ENCODE measurements at places on chromosomes 16 and 17. TPM values are rescaled to one million over a fixed set of nuclear protein-coding genes. Genes with fewer than 3 reads are reported as not detected.

- DNase-seq: no peak
- no peak overlapping the region for H3K4me3 ChIP-seq
- peaks cover 14% of the 10 kb centered on the region for H3K27me3 ChIP-seq
- H3K4me1 ChIP-seq: no peaks in the 10 kb centered on the region
Observed at GRCh38 chr17:151886-152859, 14.8 kb downstream of the SCGB1C2 start.

DNA sequence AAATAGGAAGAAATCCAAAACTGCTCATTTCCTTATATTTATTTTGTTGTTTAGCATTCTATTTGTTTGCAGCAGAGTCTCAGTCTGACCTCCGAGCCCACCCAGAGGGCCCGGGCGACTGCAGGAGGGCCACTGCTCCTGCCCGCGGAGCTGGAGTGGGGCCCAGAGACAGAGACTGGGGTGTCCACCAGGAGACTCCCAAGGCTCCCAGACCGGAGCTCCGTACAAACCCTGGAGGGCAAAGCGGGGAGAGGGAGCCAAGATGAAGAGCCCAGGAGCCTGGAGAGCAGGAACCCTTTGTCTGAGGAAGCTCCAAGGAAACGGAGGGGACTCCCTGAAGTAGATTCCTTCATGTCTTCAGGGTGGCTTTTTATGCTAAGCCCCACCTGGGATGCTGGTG lies 57.9 kb downstream of the AXIN2 start:
- no peak overlapping the region for H3K27ac ChIP-seq
- DNase-seq: no peak
- H3K4me1 ChIP-seq: no peaks in the 10 kb centered on the region
- no peaks in the 10 kb centered on the region for H3K27me3 ChIP-seq
- H3K36me3 ChIP-seq: no peaks in the 10 kb centered on the region

GRCh38 chr17:47762728-47763127 lies 29.7 kb downstream of the TBX21 start:
- no peaks in the 10 kb centered on the region for H3K36me3 ChIP-seq
- H3K27ac ChIP-seq: no peak overlapping the region
- H3K4me1 ChIP-seq: no peaks in the 10 kb centered on the region
- H3K4me3 ChIP-seq: no peak overlapping the region
- DNase-seq: no peak
- H3K27me3 ChIP-seq: peaks cover 60% of the 10 kb centered on the region

DNA sequence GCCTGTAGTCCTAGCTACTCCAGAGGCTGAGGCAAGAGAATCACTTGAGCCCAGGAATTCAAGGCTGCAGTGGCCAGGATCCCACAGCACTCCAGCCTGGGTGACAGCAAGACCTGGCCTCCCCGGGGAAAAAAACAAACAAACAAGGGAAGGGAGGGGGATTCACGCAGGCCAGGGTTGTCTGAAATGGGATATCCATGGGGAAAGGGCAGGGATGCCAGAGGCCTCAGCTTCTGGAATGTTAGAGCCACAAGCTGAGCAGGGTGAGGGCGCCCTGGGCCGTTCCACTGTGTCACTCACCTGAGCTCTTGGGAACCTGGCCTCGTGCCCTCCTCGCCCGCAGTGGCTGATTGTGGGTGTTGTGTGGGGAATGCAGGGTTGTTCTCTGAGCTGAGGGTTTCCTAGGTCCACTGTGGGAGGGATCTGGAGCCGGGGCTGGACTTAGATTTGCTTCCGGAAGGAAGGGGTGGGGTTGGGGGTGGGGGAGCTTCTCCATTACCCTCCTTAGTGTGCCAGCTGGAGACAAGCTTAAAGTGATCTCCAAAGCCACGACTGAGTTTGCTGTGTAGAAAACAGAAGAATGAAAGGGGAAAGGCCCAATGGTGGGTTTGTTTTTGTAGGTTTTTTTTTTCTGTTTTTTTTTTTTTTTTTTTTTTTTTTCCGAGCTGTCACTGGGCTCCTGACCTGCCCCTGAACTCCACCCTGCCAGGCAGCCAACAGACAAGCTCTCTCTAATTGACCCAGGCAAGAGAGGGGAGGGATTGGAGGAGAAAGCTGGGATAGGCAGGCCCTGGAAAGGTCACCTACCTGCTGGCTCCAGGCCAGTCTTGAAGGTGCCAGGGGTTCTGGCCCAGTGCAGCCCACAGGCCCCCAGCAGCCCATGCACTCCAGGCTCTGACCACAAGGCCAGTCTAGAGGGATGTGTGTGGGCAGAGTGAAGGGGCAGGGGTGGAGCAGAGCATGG lies at the start of gene SULT1A1:
Gene SULT1A1, minus strand, starts transcription at position 414 of the 964 bp plus-strand sequence. CDS start 1,189 bp downstream, outside the sequence.
- H3K4me3 ChIP-seq: peak within 1 kb of the TSS; percentile 26
- H3K36me3 ChIP-seq: no peaks in the 10 kb centered on the region
- no peaks in the 10 kb centered on the region for H3K27me3 ChIP-seq
- peak; percentile 98 for DNase-seq
- peak within 1 kb of the TSS; percentile 69 for H3K27ac ChIP-seq

- no peak for DNase-seq
- H3K27ac ChIP-seq: no peak overlapping the region
- H3K4me1 ChIP-seq: no peaks in the 10 kb centered on the region
- H3K27me3 ChIP-seq: peaks cover 78% of the 10 kb centered on the region
- H3K36me3 ChIP-seq: no peaks in the 10 kb centered on the region
Observed at GRCh38 chr16:86029131-86029741, 130.3 kb downstream of the IRF8 start.

GRCh38 chr17:41710472-41711090 lies 1.6 kb upstream of the GAST start:
- no peaks in the 10 kb centered on the region for H3K27me3 ChIP-seq
- no peak for DNase-seq
- no peak overlapping the region for H3K27ac ChIP-seq

- H3K27ac ChIP-seq: no peak overlapping the region
- no peak for DNase-seq
- no peaks in the 10 kb centered on the region for H3K36me3 ChIP-seq
- peaks cover 52% of the 10 kb centered on the region for H3K4me1 ChIP-seq
- H3K4me3 ChIP-seq: no peak overlapping the region
Observed at GRCh38 chr17:39671651-39672521, 3.6 kb downstream of the PNMT start.

DNA sequence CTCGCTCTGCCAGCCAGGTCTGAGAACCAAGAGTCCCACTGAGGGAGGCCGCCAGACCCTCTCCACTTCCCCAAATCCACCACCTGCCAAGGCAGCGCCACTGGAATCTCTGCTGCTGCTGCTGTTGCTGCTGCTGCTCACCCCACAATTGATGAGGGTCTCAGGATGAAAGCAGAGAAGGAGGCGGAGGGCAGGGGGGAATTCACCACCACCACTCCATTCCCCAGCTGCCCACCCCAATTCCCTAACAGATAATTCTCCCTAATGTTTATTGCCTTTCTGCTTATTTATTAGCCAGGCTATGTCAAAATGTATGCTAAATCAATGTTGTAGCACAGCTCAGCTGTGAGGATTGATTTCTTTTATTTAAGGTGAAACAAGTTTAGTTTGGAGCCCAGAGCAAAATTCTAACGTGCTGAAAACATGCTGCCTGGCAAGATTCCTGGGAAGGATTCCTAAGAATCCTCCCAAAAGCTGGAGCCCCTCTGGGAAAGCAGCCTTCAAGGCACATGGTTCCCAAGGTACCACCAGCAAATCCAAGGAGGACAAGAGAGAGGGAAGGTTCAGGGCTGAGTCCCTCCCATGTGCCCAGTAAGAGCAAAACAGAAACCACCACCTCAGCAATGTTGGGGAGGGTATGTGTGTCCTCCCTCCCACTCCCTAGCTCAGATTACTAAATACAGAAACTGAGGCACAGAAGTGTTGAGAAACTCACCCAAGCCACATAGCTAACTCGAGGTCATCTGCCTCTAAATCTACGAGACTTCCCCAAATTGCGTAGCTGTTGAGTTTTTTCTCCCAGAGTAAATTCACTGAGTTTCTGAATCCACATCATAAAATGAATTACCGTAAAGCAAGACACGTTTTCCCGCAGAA lies 12.2 kb upstream of the CDH5 start:
- no peaks in the 10 kb centered on the region for H3K27me3 ChIP-seq
- no peaks in the 10 kb centered on the region for H3K36me3 ChIP-seq
- no peak overlapping the region for H3K4me3 ChIP-seq
- no peak overlapping the region for H3K27ac ChIP-seq

DNA sequence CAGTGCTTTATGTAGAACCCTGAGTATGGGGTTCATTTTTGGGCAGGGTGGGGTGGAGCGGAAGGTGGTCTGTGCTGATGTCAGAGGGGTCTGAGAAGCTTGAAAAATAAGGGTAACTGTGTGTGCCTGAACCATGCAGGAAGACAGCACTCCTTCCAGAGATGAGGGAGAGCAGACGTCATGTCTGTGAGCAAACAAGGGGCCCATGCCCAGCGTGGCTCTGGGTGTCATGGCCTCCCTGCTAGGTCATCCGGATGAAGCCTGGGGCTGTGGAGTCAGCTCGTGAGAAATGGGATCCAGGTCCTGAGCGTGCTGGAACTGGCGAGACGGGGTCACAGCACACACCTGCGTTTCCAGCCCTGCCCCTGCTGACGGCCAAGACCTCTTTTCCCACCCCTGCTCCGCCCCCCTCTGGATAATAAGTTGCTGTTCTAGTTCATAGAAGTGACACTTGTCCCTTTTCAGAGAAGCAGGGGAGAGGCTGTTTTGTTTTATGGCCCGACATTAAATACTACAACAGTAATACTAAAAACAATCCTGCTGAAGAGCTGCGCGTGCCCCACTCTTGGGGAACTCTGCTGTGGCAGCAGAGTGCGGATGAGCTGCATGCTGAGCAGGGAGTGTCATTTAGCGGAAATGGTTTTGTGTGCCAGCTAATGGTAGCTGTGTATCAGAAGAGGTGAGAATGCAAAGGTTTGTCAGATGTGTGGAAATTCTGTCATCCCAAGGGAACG lies 92.6 kb downstream of the RPTOR start:
- H3K27me3 ChIP-seq: no peaks in the 10 kb centered on the region
- H3K4me1 ChIP-seq: no peaks in the 10 kb centered on the region
- H3K27ac ChIP-seq: no peak overlapping the region
- no peak overlapping the region for H3K4me3 ChIP-seq

- no peak within 1 kb of the TSS for H3K27ac ChIP-seq
- peaks cover 17% of the 10 kb centered on the region for H3K4me1 ChIP-seq
- H3K27me3 ChIP-seq: no peaks in the 10 kb centered on the region
Observed at GRCh38 chr17:9021158-9021991, at the start of gene NTN1. Gene NTN1 (plus strand): TSS chr17:9021510. CDS start chr17:9022374, 864 bp downstream.

DNA sequence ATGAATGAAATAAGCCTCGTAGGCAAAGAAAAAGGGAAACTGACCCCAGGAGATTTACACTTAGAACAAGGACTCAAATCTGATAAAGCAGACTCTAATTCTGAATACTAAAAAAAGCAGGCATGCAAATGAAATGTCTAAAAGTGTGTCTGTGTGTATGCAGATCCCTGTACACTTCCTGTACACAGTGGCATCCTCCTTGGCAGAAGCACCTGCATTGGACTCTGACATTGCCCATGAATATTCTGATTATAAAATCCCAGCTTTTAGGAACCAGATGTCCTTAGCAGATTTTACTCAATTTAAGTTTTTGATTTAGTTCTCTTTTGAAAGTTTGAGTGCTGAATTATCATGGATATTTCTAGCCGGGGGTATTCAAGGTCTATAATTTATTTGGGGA lies 306.0 kb upstream of the CDH8 start:
- no peak overlapping the region for H3K27ac ChIP-seq
- no peaks in the 10 kb centered on the region for H3K36me3 ChIP-seq
- DNase-seq: no peak
- no peaks in the 10 kb centered on the region for H3K4me1 ChIP-seq

- no peaks in the 10 kb centered on the region for H3K36me3 ChIP-seq
- peaks cover 7% of the 10 kb centered on the region for H3K27me3 ChIP-seq
- DNase-seq: no peak
Observed at GRCh38 chr16:7324321-7324720, 8.3 kb upstream of the RBFOX1 start.

- peaks cover 33% of the 10 kb centered on the region for H3K4me1 ChIP-seq
- peak; percentile 92 for DNase-seq
- H3K4me3 ChIP-seq: no peak overlapping the region
- H3K27me3 ChIP-seq: peaks cover 29% of the 10 kb centered on the region
- H3K36me3 ChIP-seq: no peaks in the 10 kb centered on the region
- H3K27ac ChIP-seq: no peak overlapping the region
Observed at GRCh38 chr16:1002399-1003166, 21.0 kb downstream of the SOX8 start.

DNA sequence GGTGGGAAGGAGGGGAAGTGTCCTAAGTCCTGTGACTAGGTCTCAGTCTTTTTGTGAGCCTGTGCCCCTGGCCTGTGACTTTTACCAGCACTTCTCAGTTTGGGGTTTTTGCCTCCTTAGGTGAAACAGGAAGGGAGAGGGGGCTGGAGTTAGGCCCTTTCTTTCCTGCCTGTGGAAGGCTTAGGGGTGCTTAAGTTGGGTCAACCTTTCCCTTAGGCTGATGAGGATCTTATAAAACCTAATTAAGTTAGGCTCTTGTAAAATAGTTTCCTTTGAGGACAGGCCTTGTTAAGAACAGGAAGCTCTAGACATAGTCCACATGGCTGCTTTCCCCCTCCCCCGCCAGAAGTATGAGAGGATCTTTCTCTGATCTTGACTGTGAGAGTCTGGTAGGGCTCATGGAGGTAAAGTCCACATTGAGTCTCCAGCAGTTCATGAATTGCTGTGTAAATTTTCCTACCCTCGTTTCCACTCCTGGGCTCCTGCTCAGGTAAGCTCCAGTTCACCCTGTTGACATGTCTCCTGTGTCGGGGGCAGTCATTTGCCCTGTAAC lies 17.0 kb upstream of the DNASE1 start:
- DNase-seq: no peak
- H3K27me3 ChIP-seq: no peaks in the 10 kb centered on the region
- H3K4me1 ChIP-seq: peaks cover 6% of the 10 kb centered on the region

GRCh38 chr16:15597822-15598647 lies 44.9 kb downstream of the MARF1 start:
- H3K27ac ChIP-seq: no peak overlapping the region
- no peaks in the 10 kb centered on the region for H3K27me3 ChIP-seq
- H3K4me1 ChIP-seq: peaks cover 3% of the 10 kb centered on the region
- DNase-seq: no peak

DNA sequence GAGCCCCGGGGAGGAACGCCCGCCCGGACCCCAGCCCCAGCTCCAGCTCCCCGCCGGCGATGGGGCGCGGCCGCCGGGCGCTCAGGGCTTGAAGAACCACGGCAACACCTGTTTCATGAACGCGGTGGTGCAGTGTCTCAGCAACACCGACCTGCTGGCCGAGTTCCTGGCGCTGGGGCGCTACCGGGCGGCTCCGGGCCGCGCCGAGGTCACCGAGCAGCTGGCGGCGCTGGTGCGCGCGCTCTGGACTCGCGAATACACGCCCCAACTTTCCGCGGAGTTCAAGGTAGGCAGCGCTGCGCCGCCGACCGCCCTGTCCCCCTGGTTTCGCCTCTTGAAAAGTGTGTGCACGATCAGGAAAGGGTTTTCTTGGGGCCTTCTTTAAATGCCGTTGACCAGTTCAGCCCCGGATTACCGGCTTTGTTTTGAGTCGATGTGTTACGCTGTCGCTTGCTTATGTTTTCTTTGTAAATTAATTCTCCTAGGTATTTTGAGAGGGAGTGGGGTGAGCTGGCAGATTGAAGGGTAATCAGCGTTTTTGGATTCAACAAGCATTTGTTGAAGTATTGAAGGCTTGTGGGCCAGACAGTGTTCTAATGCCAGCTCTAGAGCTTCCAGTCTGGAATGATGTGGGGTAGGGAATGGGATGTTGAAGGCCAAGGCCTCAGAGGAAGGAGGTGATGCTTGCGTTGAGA lies 681 bp downstream of the USP43 start:
- H3K27me3 ChIP-seq: no peaks in the 10 kb centered on the region
- H3K4me1 ChIP-seq: peaks cover 25% of the 10 kb centered on the region
- H3K27ac ChIP-seq: peak overlapping the region; percentile 92
- peak; percentile 59 for DNase-seq

GRCh38 chr17:60049936-60050335 lies 28.8 kb downstream of the HEATR6 start:
- DNase-seq: no peak
- H3K27me3 ChIP-seq: no peaks in the 10 kb centered on the region
- peaks cover 16% of the 10 kb centered on the region for H3K36me3 ChIP-seq
- no peak overlapping the region for H3K4me3 ChIP-seq

Gene ZBTB4
- 50.6 TPM for total RNA-seq

Gene CETP
- total RNA-seq: not detected

Gene CDYL2
- total RNA-seq: 0.68 TPM

Gene TCAP
- 1.6 TPM for total RNA-seq

Gene GALR2
- 2.8 TPM for total RNA-seq

Gene KRTAP4-3
- total RNA-seq: not detected
